GM12891 (cell line): ENCODE measurements at places on chromosomes 1 and 21.
A peak's percentile ranks its signal among the peaks of the same experiment; 100 is the strongest.

DNA sequence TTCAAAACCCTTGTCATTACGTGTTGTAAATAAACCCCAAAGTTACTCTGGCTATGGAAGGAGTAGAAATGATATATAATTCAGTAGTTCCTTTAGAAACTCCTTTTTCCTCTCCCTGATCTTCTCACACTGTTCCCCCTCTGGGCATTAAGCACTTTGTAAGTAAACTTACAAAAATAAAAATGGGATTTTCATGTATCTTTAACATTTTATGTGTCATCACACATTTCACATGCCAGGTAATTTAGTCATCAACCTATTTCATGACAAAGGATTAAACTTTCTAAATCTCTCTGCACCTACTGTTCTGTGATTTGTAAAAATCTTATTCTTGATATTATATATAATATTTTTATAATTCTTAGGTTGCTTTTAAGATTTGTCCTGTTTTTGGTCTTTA is 176.9 kb downstream of the NEK7 start:
- no peak for DNase-seq

GRCh38 chr1:187244623-187245022 is 415.9 kb downstream of the PLA2G4A start:
- no peak for DNase-seq

GRCh38 chr1:76336931-76337371 is 262.4 kb downstream of the ST6GALNAC3 start:
- no peak for DNase-seq

DNA sequence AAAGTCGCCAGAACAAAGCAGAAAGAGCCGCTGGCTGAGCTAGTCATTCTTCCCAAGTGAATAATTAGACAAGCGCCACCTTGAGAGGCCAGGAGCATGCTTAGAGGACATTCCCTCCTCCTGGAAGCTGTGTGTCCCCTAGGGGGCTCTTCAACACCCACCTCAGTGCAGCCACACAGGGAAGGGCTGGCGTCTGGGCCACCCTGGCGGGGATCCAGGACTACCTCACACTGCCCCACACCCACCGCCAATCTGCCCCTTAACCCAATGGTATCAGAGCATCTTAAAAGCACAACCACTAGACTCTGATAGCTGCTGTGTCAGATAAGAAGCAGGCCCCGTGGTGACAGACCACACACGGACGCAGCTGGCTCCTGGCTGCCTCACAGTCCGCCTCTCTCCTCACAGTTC is 24.9 kb downstream of the SETD4 start:
- DNase-seq = no peak

DNA sequence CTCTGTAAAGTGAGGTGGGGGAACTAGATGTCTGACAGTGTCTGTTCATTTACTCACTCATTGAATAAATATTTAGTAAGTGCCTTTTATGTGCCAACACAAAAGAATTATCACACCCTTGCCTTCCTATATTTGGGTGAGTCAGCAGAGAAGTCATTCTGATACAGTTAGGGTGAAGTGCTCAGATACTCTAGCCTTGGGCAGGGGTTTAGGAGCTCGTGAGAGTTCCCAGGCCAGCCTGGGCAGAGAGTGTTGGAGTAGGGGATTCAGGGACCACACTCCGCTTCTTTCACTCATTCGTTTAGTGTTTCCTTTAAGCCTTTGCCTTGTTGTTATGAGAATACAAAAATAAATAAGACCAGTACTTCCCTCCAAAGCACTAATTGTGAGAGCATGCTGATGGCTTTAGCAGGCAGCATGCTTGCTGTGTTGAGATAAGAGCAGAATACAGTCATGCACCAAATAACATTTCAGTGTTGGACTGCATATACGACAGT is 83.9 kb downstream of the DYRK1A start:
- no peak for DNase-seq

DNA sequence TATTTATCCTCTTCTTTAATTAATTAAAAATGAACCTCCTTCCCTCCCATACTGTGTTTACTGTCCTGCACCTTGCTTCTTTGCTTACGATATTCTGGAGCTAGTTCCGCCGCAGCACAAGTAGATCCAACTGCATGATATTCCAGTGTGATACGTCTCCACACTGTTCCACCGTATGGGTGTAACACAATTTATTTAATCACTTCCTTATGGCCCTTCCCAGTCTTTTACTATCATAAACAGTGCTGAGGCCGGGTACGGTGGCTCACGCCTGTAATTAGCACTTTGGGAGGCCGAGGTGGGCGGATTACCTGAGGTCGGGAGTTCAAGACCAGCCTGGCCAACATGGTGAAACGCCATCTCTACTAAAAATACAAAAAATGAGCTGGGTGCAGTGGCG is 25.7 kb downstream of the CNST start:
- no peak for DNase-seq

DNA sequence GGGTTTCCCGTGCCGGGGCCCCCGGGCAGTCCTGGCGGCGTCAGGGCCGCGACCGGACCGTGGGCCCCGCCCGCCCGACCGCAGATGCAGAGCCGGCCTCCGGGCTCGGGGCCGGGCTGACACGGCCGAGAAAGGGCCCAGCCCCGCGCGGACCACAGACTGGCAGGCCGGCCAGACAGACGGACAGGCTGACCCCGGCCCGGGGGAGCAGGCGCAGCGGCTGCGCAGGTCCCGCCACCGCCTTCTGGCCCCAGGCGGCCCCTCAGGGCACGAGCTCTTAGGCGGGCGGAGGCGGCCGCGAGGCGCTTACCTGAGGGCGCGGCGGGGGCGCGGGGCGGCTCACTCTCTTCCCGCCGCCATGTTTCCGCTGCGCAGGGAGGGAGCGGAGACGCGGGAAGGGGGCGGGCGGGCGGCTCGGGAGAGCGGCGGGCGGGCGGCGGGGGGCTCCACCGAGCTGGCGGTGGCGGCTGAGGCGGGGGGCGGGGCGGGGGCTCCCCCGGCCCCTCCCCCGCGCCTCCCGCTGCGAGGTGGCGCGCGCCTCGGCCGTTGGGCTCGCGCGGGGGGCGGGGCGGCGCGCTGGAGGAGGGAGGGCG is at the start of gene SCMH1:
Gene SCMH1 (minus strand): TSS at position 558 of the 593 bp plus-strand sequence. CDS start 56,173 bp downstream, outside the sequence.
- DNase-seq = peak; percentile 76

GRCh38 chr1:30662291-30662840 is 61.0 kb downstream of the MATN1 start:
- no peak for DNase-seq

DNA sequence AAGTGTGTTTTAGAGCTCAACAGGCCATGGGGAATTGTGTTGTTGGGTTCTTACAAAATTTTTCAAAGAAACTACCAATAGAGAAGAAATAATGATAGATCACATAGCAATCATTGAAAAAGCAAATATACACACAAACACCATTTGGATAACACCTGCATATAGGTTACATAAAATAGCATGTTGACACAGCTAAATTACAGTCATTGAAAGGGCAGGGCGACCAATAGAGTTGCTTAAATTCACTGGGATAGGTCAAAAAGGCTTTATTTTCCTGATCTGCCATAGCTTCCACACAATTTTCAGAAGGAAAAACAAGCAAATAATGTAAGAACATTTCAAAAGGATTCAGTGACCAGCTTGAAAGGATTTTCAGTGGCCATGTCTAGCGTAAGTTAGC is 57.9 kb upstream of the FGGY start:
- no peak for DNase-seq

DNA sequence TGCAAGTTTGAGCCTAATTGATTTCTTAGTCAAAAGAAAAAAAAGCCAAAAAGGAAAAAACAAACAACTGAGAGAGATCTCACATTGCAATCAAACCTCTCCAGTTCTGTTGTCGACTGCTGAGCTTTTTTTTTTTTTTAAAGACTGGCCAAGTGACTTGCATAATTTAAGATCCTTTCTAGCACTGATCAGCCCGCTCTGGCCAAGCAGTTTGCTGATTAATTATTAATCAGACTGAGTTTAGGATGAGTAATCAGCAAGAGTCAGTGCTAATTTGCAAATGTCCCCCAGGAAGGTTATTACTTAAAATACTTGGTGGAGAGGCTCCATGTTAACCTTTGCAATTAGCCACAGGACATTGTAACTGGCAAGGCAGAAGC is 39.3 kb downstream of the HMGB4 start:
- DNase-seq = no peak

DNA sequence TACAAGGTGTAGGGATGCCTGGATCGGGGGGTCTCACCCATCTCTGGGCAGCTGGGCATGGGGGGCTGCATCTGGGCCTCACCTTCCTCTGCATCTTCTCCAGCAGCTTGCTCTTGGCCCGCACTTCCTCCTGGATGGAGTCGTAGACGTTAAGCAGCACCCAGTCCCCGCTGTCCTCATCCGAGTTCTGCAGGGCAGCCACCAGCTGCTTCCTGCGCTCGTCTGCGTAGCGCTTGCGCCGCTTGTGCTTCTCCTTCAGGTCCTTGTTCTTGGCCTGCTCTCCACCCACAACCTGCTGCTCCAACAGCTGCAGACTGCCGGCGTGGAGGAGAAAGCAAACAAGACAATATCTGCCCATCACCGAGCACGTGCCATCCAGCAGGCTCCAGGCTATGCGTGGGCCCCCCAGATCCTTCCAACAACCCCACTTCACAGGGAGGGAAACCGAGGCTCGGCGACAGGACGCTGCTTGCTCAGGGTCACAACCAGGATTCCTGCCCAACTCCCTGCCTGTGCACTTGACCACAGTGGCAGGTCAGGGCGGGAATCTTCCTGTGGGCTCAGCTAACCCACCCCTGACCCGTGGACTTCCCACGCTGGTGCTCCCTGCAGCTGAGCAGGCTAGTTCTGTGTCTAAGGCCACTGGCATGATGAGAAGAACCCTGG is 21.5 kb upstream of the DDOST start:
- no peak for DNase-seq

- DNase-seq = no peak
These were observed 6.5 kb upstream of the C1QA start for GRCh38 chr1:22629886-22630285.

DNA sequence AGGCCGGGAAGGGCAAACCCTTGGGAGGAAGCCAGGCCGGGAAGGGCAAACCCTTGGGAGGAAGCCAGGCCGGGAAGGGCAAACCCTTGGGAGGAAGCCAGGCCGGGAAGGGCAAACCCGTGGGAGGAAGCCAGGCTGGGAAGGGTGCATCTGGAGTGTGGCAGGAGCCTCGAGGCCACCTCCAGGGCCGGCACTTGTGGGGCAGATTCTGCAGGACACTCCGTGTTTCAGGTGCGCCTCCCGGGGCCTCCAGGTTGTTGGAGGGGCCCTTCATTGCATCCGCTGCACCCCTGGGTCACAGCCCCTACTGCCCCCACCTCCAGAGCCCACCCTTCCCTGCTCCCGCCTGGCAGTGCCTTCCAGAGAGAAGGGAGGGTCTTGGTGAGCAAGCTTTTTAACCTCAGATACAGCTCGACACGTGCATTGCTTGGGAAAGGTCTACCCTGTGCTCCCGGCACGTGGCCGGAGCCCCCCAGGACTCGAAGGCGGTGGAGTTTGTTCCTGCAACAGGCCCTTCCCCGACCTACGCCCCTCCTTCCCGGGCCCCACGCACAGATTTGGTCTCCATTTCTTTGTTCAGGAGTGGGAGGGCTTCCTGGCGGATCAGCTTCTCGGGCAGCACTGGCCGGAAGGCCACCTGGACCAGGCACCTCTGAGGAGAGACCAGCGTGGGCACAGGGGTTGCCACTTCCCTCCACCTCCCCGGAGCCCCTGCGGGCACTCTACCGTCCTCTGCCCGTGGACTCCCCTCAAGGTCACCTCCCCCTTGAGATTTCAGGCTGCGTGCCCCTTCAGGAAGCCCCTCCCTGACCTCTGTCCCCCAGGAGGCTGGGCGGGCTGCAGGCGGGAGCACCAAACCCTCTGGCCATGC is 9.4 kb upstream of the TMEM52 start:
- DNase-seq = no peak

- no peak for DNase-seq
These were observed 161.6 kb downstream of the USH2A start for GRCh38 chr1:216261631-216262030.

- DNase-seq = no peak
These were observed 34.7 kb downstream of the LYST start for GRCh38 chr1:235832011-235832410.

GRCh38 chr21:38861989-38862683 is 56.4 kb downstream of the ETS2 start:
- DNase-seq = no peak

DNA sequence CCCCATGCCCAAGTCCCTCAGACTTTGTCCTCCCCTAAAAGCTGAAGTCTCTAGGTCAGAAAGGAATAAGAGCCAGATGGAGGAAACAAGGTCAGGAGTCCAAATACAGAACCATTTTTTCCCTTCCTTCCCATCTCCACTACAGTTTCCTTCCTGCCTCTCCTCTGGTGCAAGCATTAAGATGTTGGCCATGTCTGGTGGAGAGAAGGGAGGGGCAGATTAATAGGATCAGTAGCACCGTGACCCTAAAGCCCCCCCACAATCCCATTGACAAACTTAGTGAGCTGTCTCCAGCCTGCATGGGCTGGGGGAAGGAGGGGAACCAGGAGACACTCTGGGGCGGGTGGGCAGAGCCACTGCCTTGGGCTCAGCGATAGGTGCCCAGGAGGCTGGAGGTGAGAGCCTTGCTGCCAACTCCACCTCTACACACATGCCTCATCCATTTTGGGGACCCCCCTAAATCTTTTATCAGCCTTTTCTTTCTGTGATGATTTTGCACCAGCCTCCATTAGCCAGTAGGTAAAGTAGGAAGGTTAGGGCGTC is 59.8 kb downstream of the RHBG start:
- no peak for DNase-seq

GRCh38 chr1:153001382-153001781 is at the start of gene SPRR3:
Gene SPRR3 (plus strand): TSS chr1:153001749. CDS start chr1:153003021, 1,272 bp downstream.
- DNase-seq = no peak

GRCh38 chr1:61620536-61620935 is 104.4 kb downstream of the TM2D1 start:
- DNase-seq = no peak

DNA sequence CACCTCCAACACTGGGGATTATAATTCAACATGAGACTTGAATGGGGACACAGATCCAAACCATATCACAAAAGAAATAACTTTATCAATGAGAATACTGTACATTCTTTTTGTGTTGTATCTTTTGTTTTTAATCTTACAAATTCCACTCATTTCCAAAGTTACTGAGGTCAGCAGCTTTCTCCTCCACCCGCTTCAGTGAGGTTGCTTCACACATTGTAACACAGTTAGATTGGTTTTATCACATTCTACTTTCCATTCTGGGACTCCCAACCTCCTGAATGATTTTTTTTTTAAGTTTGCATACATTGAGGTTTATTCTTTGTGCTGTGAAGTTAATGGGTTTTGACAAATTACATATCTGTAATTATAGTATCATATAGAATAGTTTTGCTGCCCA is 43.8 kb downstream of the DDAH1 start:
- DNase-seq = no peak

DNA sequence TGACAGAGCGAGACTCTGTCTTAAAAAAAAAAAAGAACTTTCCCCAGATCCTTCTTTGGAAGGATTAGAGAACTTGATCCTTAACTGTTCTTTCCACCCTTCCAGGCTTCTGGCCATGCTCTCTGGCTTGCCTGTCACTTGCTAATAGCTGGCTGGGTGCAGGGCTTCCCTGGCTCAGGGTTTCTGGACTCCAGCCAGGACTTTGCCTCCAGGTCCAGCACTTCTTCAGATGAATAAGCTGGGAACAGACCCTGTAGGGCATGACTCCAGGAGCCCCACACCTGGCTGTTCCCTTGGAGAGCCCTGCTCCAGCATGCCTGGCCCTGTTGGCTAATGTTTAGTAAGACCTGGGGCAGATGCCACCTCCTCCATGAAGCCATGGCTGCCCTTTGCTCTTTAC is 3.3 kb upstream of the NT5C1A start:
- no peak for DNase-seq
